ENCODE measurements at places on chromosomes 12 and 14. TPM values are rescaled to one million over a fixed set of nuclear protein-coding genes. Genes with fewer than 3 reads are reported as not detected.

Gene CD27
- 0.63 TPM for total RNA-seq

Gene FLVCR2
- 69.9 TPM for total RNA-seq

GRCh38 chr14:50344876-50345563, 32.9 kb downstream of the DMAC2L start:
- no peak for DNase-seq

Gene CPNE6
- total RNA-seq, result not detected

DNA sequence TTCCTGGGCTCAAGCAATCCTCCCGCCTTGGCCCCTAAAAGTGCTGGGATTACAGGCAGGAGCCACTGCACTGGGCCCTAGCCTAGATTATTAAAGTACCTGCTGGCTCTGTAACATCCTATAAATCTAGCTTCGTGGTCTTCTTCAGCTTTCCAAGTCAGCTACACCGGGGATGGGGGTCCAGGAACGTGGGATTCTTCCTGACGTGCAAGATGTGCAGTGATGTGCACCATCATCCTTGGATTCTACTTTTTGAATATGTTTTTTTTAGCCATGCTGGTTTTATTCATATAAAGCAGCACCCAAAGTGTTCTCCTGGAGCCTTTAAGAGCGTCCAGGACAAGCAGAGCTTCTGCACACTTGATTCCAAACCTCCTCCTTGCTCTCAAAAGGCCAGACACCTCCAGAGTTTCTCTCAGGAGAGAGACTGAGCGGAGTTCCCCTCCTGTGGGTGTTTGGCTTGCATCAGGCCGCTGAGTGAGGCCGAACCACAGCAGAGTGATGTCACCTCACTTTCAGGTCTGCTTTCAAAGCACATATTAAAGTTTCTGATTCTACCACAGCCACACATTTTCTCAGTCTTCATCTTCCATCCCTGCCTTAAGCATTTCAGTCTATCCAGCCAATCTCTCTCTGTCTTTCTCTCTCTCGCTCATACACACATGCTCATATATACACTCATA, 33.4 kb downstream of the VCPKMT start:
- no peak for DNase-seq

- no peak for DNase-seq
These were observed 17.7 kb downstream of the DNAL1 start for GRCh38 chr14:73662487-73662943.

DNA sequence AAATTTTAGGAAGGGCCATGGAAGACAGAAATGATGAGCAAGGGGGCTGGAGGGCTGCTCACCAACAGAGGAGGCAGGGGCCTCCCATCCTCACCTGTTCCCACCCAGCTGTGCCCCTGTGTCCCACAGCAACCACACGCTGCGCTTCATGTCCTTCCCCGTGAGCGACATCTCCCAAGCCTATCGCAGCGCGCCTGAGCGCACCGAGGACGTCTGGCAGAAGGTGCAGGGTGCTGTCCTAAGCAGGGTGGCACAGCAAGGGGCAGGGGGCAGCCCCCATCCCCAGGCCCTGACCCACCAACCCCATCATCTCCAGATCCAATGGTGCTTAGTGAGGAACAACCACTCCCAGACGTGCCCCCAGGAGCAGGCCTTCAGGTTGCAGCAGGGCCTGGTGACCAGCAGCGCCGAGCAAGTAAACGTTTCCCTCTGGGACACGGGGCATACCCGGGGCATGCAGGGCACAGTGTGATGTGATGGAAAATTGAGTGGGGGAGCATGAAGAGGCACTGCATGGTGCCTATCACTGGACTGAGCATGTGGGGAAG, 8.1 kb downstream of the CARMIL3 start:
- no peak for DNase-seq

DNA sequence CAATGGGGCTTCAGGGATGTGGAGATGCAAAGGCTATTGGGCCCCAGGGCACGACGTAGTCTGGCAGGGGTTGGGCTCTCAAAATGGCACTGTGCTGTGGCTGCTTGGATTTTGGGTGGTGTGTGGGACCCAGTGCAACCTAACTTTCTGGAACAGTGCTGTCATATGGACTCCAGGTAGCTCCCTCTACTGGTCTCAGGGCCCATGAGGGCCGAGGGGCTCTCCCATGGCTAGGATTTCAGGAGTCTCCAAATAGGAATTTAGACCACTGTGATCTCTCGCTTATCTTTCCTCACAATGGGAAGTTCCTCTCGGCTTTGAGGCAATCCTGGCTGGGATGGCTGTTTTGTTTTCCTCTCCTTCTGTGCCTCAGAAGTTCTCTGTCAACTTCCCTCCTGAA, 68.2 kb upstream of the MUCL1 start:
- no peak for DNase-seq

Gene STYK1
- total RNA-seq, result 0.44 TPM

- DNase-seq, result no peak
These were observed 995 bp downstream of the TNFRSF1A start for GRCh38 chr12:6340745-6341416.

DNA sequence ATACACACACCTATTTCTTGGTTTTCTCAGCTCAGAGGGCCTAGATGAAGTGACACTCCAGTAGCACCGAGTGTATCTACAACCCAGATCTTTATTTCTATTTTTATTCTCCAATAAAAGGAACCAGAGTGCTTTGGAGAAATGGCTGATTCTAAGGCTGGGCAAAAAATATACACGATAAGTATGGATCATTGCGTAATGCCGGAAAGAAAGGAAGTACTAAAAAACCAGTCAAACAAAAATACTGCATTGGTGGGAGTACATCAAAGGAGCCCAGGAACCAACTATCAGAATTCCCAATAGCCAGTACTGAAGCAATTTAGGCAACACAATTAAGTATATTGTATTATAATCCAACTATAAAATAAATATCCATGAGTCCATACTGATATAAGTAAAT, 400.9 kb upstream of the CCDC196 start:
- no peak for DNase-seq

Data from tibial nerve (tissue), 4 donors.